ENCODE measurements at places on chromosomes 5 and 9.

- DNase-seq: no peak
Measured at GRCh38 chr5:128649192-128649591, 111.1 kb upstream of the FBN2 start.

DNA sequence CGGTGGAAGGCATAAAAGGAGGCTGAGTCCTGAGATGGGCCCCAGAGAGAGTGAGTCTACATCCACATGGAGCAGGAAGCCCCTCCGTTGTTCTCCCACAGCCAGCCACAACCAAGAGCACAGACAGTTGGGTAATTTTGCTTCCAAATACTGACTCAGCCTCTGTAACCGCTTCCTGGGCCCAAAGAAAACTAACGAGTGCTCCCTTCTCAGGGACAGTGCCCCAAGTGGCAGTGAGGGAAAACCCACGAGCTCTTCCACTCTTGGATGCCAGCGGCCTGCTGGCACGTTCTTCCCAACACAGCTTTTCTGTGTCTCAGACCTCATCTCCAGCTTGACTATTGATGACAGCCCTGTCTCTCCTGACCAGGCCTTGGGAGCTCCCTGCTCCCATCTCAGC lies 207.6 kb downstream of the FSTL4 start:
- no peak for DNase-seq

- no peak for DNase-seq
Measured at GRCh38 chr5:122311961-122312590, at the start of gene SNCAIP. Gene SNCAIP (plus strand): TSS chr5:122312237. CDS start chr5:122391135, 78,898 bp downstream.

DNA sequence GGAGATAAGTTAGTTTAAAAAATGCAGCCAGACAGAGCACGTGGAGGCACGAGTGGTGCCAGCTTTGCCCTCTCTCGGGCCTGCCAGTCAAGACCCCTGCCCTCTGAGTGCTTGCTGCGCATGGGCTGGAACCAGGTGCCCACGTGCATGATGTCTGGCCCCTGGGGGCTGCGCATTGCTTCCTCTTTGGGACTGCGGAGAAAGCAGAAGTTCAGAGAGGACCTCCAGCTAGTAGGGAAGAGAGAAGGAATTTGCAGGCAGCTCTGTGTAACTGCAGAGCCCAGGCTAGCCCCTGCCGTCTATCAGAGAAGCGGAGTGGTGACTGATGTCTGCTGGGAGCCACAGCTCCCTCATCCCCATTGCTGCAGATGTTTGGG lies 9.7 kb upstream of the RNU6ATAC start:
- DNase-seq: no peak

DNA sequence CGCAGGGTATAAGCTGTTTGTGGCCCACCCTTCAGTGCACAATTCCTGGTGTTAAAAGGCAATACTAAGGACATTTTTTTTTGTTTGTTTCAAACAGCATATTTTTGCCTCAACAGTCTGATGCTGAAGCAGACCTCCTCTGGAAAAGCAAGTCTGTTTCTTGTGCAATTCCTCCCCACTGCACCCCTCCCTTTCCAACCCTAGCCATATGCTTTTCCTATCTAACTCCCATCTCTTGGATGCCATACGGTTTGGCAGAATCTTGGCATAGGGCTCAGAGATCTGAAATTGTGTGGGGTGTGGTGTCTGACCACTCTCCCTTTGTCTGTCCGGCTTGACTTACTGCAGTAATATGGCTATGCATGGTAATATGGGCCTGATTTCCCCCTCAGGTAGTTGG lies 161.6 kb downstream of the TMEM38B start:
- no peak for DNase-seq

- DNase-seq: no peak
Measured at GRCh38 chr5:124630767-124631704, 115.4 kb downstream of the ZNF608 start.

GRCh38 chr9:81649475-81650240 lies 39.7 kb downstream of the TLE1 start:
- no peak for DNase-seq
